Common myeloid progenitor, CD34-positive (primary cell): ENCODE measurements at places on chromosomes 12 and 14.

DNA sequence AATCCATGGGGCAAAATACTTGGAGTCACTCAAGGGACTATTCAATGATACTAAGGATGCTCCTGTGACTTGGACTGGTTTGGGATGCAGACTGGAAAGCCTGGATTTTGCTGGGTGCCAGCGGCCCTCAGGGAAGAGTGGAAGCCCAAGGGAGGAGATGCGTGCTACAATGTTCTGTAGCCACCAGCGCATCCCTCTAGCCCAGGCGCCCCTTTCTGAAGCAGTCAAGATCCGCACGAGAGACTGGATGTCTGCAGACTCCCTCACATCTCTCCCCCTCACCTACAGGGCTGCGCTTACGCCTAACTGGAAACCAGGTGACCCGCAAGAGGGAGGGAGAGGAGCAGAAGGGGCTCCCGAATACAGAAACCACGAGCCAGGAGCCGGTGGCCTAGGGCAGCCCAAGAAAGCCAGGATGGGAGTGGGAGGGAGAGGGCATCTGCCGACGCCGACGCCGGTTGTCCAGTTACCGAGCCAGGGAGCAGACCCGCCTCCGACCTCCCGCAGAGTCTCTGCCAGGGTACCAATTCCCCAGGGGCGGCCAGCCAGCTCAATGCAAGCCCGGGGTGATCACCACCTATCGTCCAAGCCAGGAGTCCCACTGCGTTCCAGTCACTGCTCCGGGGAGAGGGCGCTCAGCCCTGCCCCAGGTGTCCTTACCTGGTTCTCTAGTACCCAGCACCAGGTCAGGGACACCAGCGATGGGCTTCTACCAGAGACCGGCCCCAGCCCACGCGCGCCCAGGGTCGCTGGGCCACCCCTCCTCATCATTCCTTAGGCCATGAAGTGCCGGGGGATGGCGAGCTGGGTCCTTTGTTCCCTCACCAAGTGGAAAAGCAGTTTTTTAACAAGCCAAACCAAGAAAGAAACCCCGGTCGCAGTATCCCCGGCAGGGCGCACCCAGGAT is 1.2 kb downstream of the NTN4 start:
- no peaks in the 10 kb centered on the region for H3K4me1 ChIP-seq
- DNase-seq = peak; percentile 11
- peak overlapping the region; percentile 65 for H3K4me3 ChIP-seq
- H3K27ac ChIP-seq = no peak overlapping the region
- peaks cover 44% of the 10 kb centered on the region for H3K27me3 ChIP-seq

GRCh38 chr12:120141336-120141735 is 24.8 kb upstream of the RAB35 start:
- H3K27ac ChIP-seq = no peak overlapping the region
- H3K4me3 ChIP-seq = no peak overlapping the region
- H3K36me3 ChIP-seq = peaks cover 41% of the 10 kb centered on the region
- H3K27me3 ChIP-seq = no peaks in the 10 kb centered on the region

DNA sequence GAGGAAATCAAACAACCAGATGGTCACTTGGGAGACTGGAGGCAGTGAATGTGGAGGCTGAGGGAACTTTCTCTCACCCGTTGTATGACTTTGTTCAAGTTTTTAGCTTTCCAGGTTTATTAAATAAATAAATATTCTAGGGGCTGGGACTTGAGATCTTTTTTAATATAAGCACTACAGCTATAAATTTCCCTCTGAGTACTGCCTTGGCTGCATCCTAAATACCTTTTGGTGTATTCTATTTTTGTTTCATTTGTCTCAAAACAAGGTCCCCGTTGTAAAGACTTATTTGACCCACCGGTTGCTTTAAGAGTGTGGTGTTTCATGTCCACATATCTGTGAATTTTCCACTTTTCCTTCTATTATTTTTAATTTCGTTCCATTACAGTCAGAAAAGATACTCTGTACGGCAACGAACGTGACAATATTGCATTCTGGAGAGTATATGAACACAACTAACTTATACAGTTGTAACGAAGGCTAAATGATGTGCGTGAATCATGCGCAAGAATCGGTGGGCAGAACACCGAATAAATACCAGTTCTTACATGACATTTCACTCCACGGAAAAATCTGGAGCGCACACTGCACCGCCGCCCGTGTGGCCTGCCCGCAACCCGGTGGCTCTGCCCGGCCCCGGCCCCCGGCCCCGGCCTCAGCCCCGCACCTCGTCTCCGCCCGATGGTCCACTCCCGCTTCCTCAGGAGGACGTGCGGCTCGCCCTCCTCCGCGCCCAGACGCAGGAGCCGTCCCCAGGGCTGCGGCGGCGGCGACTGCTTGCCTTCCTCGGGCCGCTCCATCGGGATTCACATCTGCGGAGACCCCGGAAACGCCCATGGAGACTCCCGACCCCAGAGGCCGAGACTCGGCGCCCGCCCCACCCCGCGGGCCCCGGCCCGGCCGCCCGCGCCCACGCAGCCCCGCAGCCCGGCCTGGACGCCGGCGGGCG is 602 bp downstream of the CHFR start:
- no peak overlapping the region for H3K27ac ChIP-seq
- no peaks in the 10 kb centered on the region for H3K27me3 ChIP-seq
- H3K36me3 ChIP-seq = peaks cover 9% of the 10 kb centered on the region

- H3K27me3 ChIP-seq = no peaks in the 10 kb centered on the region
- H3K36me3 ChIP-seq = no peaks in the 10 kb centered on the region
- DNase-seq = no peak
- no peak overlapping the region for H3K27ac ChIP-seq
- no peaks in the 10 kb centered on the region for H3K4me1 ChIP-seq
Observed at GRCh38 chr12:13117029-13117428, 13.6 kb upstream of the GSG1 start.

- no peak overlapping the region for H3K4me3 ChIP-seq
- no peaks in the 10 kb centered on the region for H3K36me3 ChIP-seq
- no peaks in the 10 kb centered on the region for H3K27me3 ChIP-seq
- H3K4me1 ChIP-seq = no peaks in the 10 kb centered on the region
Observed at GRCh38 chr12:7352661-7353060, 48.8 kb downstream of the ACSM4 start.

- H3K36me3 ChIP-seq = no peaks in the 10 kb centered on the region
- no peak overlapping the region for H3K27ac ChIP-seq
- H3K4me1 ChIP-seq = no peaks in the 10 kb centered on the region
- DNase-seq = no peak
- no peaks in the 10 kb centered on the region for H3K27me3 ChIP-seq
Observed at GRCh38 chr14:98393527-98393926, 878.5 kb downstream of the BCL11B start.

- DNase-seq = no peak
- no peaks in the 10 kb centered on the region for H3K36me3 ChIP-seq
- H3K27me3 ChIP-seq = peaks cover 15% of the 10 kb centered on the region
- no peaks in the 10 kb centered on the region for H3K4me1 ChIP-seq
- no peak overlapping the region for H3K27ac ChIP-seq
Observed at GRCh38 chr12:130153803-130154202, 8.5 kb upstream of the FZD10 start.

DNA sequence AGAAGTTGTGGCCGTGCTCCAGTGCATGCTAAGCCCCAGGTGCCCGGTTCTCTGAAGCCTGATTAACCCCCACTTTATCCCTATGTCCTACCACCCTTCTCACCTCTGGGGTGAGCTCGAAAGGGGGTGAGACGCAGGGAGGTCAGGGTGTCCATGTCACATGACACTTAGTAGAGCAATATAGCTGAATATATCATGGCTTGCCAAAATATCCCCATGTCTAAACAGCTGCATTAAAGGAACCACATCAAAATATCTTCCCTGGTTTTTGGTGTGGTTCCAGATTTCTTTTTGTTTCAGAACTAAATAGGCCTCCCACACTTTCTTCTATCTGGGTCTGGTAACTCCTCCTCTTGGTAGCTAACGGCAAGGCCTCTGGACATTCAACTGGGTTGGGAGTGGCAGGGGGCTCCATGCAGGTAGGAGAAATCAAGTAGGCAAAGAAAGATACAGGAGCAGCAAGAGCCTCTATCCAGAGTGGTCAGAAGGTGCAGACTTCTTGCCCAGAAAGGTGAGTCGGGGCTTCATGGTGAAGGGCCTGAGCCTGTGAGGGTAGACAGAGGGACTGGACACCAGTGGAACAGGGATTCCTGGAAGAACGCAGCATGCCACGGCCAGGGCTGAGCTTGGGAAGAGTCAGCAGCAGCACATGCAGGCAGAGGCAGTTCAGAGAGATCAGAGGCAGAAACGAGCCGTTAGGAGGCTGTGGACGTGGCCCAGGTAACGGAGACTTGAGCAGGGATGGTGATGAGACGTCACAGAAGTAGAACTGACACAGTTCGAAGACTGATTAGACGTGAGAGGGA is 202.8 kb upstream of the DIO3 start:
- DNase-seq = no peak
- no peak overlapping the region for H3K4me3 ChIP-seq
- no peaks in the 10 kb centered on the region for H3K27me3 ChIP-seq
- H3K36me3 ChIP-seq = no peaks in the 10 kb centered on the region

- no peak for DNase-seq
- no peak overlapping the region for H3K4me3 ChIP-seq
- no peaks in the 10 kb centered on the region for H3K4me1 ChIP-seq
- H3K36me3 ChIP-seq = no peaks in the 10 kb centered on the region
Observed at GRCh38 chr12:81203671-81204204, 125.9 kb downstream of the ACSS3 start.

DNA sequence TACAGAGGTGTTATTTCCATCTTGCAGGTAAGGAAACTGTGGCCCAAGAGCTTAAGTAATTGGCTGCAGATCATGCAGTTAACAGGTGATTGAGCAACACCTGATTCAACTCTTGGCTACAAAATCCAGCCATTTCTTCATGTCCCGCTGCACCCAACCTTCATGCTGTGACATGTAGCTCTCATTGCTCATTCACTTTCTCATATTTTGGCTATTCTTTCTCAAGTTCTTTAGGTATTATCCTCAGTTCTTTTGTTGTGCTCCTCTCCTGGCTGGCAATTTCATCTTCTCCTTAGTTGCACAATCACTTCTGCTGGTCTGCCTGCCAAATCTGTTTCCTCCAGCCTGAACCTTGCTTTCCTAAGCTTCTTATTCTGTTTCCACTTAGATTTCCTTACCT is 300.8 kb downstream of the SSPN start:
- no peaks in the 10 kb centered on the region for H3K4me1 ChIP-seq
- H3K4me3 ChIP-seq = no peak overlapping the region
- DNase-seq = no peak
- no peaks in the 10 kb centered on the region for H3K27me3 ChIP-seq
- peaks cover 3% of the 10 kb centered on the region for H3K36me3 ChIP-seq
- no peak overlapping the region for H3K27ac ChIP-seq

DNA sequence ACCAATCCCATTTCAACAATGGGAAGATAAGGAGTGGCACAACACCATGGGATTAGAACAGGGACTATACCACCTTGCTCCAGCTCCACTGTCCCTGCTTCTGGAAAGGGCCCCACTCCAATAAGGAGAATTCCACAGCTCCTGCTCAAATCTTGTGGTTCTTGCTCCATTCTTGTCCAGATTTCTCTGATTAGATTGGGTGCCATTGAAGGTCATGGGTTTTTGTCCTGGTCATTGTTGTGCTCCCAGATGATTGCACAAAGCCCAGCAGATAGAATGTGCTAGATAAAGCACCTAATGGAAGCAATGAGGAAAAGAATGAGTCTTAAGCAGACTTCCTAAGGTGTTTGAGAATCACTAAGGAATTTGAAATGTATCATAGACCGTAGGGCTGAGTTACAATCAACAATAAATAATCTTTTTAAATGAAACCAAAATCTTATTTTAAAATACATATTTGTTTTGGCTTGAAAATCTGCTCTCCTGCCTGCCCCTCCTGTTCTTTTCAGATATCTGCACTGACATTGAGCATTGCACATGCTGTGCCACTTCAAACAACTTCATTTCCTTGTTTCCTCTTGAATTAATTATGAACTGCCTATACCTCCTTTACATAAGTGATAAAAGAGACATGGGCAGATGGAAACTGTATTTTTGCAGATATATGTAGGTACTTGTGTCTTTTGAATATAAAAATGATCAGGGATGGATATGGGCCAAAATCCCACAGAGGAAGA is 115.9 kb downstream of the FGD4 start:
- no peaks in the 10 kb centered on the region for H3K36me3 ChIP-seq
- H3K27ac ChIP-seq = no peak overlapping the region
- no peak overlapping the region for H3K4me3 ChIP-seq
- DNase-seq = no peak
- no peaks in the 10 kb centered on the region for H3K27me3 ChIP-seq

DNA sequence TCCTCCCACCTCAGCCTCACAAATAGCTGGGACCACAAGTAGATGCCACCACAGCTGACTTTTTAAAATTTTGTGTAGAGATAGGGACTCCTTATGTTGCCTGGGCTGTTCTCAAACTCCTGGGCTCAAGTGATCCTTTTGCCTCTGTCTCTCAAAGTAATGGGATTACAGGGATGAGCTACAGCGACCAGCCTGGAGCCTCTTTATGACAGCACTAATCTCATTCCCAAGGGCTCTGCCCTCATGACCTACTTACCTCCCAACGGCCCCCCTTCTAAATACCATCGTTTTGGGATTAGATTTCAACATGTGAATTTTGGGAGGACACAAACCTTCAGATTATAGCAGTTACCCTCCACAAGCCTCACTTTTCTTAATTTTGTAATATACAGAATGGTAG is 150.6 kb upstream of the FUT8 start:
- H3K4me3 ChIP-seq = no peak overlapping the region
- DNase-seq = no peak
- H3K36me3 ChIP-seq = no peaks in the 10 kb centered on the region
- no peak overlapping the region for H3K27ac ChIP-seq
- H3K27me3 ChIP-seq = no peaks in the 10 kb centered on the region

- DNase-seq = peak; percentile 91
- H3K27me3 ChIP-seq = no peaks in the 10 kb centered on the region
- peaks cover 16% of the 10 kb centered on the region for H3K4me1 ChIP-seq
- peak overlapping the region; percentile 85 for H3K4me3 ChIP-seq
- H3K36me3 ChIP-seq = peaks cover 6% of the 10 kb centered on the region
- peak overlapping the region; percentile 44 for H3K27ac ChIP-seq
Observed at GRCh38 chr12:9064201-9064814, 51.4 kb downstream of the A2M start.

DNA sequence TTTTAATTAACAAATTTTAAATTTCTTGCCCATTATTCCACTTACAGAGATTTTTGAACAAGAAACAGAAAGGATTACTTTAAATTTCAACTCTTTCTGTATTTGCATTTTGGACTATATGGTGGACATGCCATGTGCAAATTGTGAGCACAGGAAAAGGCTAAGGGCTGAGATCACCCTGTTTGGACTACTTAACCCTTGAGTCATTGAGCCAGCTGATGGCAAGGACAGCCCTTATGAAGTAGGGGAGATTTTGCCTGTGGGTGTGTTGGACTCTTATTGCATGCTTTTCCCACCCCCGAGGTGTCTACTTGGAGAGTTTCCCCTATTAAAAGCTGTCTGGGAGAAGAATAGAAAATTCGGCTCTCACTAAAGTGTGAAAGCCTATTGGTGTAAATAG is 17.2 kb downstream of the DERA start:
- no peaks in the 10 kb centered on the region for H3K27me3 ChIP-seq
- peaks cover 8% of the 10 kb centered on the region for H3K36me3 ChIP-seq
- no peak overlapping the region for H3K27ac ChIP-seq
- H3K4me3 ChIP-seq = no peak overlapping the region
- no peaks in the 10 kb centered on the region for H3K4me1 ChIP-seq

- H3K27me3 ChIP-seq = no peaks in the 10 kb centered on the region
- H3K27ac ChIP-seq = no peak overlapping the region
- no peaks in the 10 kb centered on the region for H3K36me3 ChIP-seq
- no peak overlapping the region for H3K4me3 ChIP-seq
Observed at GRCh38 chr12:118582863-118583262, 206.5 kb downstream of the SUDS3 start.

- H3K27me3 ChIP-seq = peaks cover 5% of the 10 kb centered on the region
- H3K27ac ChIP-seq = no peak overlapping the region
- no peaks in the 10 kb centered on the region for H3K4me1 ChIP-seq
- no peak overlapping the region for H3K4me3 ChIP-seq
- DNase-seq = no peak
Observed at GRCh38 chr12:98977186-98977585, 332.1 kb downstream of the APAF1 start.
